AG09309 (cell line): ENCODE measurements at places on chromosomes 3 and 15.

DNA sequence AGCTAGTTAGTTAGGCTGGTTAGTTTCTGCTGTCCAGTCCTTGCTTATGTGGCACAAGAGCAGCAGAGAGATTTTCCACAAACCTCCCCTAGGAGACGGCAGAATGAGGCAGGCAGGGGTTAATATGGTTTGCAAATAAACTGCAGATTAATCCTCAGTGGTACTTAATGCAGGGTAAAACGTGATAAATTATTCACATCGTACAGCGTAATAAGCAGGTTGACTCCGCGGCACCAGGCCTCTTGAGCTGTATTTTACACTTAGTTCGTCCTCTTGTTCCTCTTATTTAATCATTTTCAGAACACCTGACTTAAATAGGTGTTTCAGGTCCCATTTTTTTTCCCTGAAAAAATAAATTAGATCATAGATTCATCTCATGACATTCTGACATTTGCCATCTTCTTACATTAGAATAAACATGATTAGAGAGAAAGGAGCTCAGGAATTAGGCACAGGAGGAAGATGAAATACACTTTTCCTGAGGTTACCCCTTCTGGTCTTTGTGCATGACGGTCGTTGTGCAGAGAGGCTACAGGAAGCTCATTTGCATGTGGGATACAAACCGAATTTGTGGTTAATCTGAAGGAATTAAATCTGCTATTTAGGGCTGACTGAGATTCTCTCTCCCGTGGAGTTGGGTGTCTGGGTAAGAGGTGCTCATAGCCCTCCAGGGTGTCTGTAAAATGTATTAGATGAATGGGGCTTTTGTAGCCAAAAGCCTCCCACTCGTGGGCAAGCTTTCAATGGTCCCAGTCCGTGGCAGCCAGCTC lies 27.1 kb upstream of the VPS8 start:
- DNase-seq, result no peak

DNA sequence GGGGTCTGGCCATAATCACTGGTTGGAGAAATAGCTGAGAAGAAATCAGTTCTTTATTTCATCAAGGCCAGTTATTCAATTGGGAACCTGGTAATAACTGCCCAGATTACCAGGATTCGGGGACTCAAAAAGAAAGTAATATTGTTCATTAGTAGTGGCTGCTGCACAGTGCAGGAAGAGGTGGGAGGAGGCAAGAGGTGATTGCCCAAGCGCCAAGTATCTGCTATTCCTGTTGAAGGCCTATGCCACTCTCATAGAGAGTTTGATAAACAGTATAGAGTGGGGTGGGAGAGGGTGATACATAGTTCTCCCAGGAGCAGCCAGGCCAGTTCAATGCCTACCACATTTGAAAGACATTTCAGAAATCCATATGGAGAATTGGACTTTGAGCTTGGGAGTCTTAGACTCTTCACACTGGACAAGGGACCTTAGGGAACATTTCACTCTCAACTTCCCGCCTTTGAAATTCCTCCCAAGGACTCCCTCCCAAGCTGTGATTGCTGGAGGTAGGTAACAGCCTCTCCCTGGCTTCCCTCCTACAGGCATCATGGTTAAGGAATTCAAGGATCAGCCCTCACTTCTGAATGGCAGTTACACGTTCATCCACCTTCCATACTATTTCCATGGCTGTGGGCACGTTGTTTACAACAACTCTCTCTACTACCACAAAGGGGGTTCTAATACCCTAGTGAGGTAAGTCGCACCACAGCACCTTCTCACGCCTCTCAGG lies 59.8 kb downstream of the GLDN start:
- no peak for DNase-seq

- DNase-seq, result no peak
These were observed 162.6 kb upstream of the ABI3BP start for GRCh38 chr3:101155825-101156224.

DNA sequence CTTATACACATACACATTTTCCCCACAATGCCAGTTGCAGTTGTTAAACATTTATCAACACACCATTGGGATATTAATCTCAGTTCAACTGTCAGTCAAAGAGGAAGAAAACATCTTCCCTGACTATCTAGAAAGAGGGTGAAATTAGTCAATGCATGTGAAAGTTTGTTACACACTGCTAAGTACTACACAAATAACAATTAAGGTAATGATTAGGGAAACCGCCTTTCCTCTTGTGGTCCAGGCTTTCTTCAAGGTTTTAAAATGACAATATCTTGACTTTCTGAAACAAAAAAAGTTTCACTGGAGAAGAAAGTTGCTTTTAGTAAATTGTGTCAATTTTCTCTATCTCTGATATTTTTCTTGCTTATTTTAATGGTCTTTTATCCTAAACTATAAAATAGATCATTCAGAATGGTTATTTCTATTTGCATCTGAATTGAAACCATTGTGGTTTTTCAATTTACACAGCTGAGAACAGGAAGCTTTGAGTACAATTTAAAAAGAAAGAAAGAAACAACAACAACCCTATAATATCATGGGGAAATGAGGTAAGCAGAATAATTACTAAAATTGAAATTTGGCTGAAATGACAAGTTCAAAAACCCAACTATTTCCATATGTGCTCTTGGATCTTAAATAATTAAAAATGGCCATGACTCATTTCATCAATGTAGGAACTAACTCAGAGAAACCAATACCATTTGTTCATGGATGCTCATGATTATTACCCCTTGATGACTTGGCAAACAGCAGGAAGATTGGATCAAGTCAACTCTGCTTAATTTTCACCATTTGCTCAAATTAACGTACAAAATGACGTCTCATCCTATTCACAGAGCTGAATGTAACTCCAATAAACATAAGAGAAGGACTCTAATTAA lies 31.7 kb downstream of the GPR149 start:
- no peak for DNase-seq

DNA sequence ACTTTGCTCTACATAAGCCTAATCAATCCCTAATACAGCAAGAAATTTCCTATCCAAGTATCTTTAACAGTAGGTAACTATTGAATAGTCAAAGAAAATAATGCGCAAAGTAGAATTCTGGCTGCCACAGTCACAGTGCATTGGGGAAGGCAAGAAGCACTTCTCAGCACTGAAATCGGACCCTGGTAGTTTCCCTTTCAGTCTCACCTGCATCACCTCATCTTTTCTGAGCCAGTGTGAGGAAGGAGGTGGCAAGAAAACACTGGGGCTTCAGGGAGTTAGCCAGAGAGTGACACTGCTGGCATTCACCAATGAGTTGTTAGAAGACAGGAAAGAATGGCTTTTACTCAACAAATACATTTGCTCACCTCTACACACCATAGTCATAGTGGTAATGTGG lies 8.3 kb downstream of the TRIM42 start:
- DNase-seq, result no peak

DNA sequence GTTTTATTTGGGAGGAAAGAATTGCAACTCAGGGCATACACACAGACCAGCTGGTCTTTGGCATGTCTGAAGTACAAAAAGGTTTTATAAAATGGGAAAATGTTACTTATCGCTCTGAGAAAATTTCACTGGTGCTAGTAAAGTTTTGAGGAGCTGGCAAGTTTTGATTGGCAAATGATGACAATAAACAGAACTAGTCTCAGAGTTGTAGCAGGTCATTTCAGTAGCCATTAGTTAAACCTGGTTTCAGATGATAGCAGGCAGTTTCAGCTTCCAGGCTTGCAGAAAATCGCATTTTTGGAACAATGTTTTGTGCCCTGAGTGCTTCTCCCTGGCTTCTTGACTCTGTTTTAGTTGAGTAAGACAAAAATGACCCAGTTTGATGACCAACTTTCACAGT lies 10.7 kb downstream of the B2M start:
- no peak for DNase-seq

- DNase-seq, result no peak
These were observed 17.9 kb downstream of the NR2F2 start for GRCh38 chr15:96348112-96349027.

DNA sequence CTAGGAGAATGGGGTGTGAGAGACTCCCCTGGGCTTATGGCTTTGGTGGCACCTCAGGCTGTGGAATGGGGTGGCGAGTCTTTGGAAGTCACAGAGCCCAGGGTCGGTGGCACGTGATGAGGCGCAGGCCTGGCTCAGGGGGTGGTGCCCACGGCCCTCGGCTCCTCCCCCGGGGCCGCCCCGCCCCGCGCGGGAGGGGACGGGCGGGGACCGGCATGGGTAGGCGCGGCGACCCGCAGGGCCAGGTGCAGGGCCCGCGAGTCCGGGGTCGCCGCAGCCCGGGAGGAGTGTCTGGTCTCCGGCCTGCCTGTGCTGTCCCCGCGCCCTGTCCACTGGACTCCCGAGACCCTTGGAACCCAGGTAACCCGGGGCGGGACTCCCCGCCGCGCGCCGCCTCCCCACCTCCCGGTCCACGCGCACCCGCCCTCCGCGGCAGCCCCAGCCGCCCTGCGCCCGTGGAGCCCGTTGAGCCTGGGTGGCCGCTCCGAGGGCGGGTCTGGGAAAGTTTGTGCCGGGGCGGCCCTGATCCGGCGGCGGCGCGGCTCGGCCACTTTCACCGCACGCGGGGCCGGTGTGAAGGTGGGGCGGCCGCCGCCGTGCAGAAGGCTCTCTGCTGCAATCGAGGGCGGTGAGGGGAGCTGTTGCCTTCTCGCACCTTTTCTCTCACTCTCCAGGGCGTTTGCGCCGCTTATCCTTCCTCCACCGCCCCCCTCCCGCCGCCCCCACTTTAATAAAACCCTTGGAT lies at the start of gene PAQR5:
TSS of gene PAQR5 (plus strand) at position 216 of the 745 bp plus-strand sequence. CDS start 61,169 bp downstream, outside the sequence.
- no peak for DNase-seq
